Lung microvascular endothelial cell (primary cell): ENCODE measurements at places on chromosomes 16 and 17. TPM values are rescaled to one million over a fixed set of nuclear protein-coding genes. Genes with fewer than 3 reads are reported as not detected.
A peak's percentile ranks its signal among the peaks of the same experiment; 100 is the strongest.

Gene OTOA
- total RNA-seq = under 0.01 TPM in 1 of 2 replicates, not detected in the other

Gene ENPP7
- not detected in 2 replicates for total RNA-seq

GRCh38 chr17:62794666-62794971 is 13.5 kb downstream of the MARCHF10 start:
- DNase-seq = no peak

GRCh38 chr17:74824961-74825627 is 34.6 kb downstream of the GRIN2C start:
- DNase-seq = no peak

DNA sequence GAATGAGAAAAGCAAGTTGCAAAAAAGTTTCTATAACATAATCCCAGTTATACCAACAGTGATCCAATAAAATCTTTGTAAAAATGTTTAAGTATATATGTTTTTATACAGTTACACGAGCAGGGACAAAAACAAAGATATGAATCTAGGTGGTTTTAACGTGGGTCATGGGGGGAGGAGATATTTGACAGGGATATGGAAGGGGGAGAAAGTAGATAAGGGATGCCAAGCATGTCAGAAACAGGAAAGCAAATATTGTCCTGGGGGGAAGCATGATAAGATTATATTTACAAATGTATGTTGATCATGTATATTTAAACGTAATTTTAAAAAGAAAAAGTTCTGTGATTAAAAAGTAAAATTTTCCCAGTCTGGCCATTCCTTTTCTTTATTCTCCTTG is 43.1 kb downstream of the TNRC6C start:
- DNase-seq = peak; percentile 11
